Activated gamma-delta T cell treated with anti-CD3 and anti-CD28 coated beads, Interleukin-2, amount 50 U/mL, for 16 hours (primary cell): ENCODE measurements at places on chromosomes 7 and 10.

- DNase-seq, result no peak
These were observed 302.1 kb downstream of the ADK start for GRCh38 chr10:74453169-74453568.

DNA sequence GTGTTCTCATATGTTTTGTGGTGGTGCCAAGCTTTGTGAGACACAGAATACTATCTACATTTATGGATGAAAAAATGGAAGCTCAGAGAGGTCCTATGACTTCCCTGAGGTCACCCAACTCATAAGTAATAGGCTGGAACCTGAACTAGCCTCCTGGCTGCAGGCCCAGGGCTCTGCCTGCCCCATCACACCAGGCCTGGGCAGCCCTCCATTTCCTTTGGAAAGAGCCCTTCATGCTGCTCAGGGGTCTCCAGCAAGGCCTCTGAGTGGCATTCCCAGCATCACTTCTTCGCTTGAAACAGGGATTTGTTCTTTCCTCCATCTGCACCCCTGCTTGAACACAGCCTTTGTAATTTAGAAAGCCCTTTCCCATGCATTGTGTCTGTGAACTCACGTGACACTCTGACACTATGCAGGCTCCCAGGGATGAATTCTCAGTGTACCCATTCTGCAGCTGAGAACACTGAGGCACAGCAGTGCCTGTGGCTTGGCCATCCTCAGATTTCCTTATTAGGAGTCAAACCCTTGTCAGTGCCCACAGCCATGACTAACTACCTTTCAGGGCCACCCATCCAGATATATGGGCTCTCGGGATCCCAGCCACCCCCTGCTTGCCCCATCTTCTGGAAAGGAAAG lies 127.8 kb upstream of the PPIF start:
- DNase-seq, result no peak

DNA sequence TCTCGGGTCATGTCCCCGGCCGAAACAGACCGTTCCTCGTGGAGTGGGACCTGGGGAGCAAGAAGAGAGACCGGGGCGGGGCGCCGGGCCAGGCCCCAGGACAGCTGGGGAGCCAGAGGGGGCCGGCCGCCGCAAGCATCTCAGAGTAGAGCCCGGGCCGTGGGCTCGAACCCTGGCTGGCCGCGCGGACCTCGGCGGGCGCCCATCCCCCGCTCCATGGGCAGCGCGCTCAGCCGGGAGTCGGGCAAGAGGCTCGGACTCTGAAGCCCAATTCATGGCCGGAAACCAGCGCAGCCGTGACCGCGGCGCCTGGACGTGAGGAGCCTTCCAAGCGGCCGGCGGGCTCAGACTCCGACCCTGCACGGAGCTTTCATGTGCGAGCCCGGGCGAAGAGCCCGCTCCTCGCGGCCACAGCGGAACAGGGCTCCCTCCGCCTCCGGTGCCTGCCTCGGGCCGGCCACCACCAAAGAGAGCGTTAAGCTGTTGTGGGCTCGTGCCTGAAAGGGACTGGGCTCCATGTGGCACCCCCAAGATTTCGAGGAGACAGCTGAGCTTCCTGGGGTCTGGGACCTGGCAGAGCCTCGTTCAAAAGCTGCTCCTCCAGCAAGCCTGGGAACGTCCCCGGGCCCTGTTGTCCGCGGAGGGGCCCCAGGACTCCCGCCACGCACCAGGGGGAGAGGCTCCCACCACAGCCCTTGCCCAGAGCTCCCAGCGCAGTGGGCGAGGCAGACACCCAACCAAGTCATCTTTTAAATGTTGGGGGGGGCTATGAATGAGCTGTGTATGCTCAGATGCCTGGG lies 757 bp upstream of the GRID1 start:
- DNase-seq, result no peak

DNA sequence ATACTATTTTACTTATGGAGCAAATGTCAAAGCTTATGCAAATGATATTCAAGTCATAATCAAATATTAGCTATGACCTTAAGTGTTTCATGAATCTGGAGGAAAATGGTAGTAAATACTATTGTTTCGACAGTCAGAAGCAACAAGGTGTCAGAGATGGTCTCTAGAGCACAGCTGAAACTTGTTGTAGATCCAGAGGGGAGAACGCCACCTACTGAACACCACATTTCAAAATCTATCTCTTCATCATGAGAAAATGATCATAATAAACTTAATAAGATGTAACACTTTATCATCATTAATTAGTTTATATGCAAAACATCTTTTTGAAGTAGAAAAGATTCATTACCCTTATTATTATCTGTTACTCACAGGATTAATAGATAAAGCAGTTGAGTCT lies 418.7 kb downstream of the GATA3 start:
- no peak for DNase-seq

DNA sequence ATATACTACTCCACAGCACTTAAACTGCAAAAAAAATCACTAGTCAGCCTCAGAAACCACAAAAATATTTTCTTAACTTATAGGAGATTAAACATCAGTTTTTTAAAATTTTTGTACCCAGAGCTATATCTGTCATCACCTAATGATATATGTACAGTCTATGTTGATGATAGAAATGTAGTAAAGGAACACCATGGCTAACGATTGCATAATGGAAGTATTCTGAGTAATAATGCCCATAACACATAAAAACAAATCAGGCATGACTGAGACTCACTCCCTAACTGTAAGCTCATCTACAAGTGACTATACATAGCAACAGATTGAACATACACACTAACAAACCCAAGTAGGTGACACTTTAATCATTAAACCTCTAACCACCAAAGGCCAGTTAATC lies 51.3 kb downstream of the TSPAN12 start:
- no peak for DNase-seq

GRCh38 chr7:137342828-137343261 lies 688 bp downstream of the PTN start:
- DNase-seq, result no peak

DNA sequence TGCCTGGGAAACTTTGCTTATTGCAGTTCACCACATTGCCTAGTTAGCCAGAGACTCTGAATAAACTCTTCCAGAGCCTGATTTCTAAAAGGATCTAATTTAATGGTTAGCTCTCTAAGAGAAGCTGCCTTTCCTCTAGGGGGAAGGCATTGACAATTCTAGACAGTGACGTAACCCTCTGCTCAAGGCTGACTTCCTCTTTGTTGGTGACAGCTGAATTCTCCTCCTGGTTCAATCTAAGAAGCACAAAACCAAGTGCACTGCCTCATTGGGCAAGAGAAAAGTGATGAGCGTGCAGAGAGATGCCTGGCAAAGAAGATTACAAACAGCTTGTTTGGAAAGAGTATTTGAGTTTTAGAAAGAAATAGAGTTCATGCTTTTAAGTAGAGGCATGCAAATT lies 102.7 kb downstream of the MACC1 start:
- DNase-seq, result no peak

- DNase-seq, result no peak
These were observed 320.2 kb upstream of the FZD1 start for GRCh38 chr7:90944021-90944420.
